ENCODE measurements at places on chromosomes 4 and X. TPM values are rescaled to one million over a fixed set of nuclear protein-coding genes. Genes with fewer than 3 reads are reported as not detected.

FGFBP2 gene
- 1.3 TPM for total RNA-seq

SPANXA1 gene
- not detected for total RNA-seq

PRKX gene
- 35.4 TPM for total RNA-seq

RELL1 gene
- 50.3 TPM for total RNA-seq

MXRA5 gene
- not detected for total RNA-seq

CSN3 gene
- not detected for total RNA-seq

DNA sequence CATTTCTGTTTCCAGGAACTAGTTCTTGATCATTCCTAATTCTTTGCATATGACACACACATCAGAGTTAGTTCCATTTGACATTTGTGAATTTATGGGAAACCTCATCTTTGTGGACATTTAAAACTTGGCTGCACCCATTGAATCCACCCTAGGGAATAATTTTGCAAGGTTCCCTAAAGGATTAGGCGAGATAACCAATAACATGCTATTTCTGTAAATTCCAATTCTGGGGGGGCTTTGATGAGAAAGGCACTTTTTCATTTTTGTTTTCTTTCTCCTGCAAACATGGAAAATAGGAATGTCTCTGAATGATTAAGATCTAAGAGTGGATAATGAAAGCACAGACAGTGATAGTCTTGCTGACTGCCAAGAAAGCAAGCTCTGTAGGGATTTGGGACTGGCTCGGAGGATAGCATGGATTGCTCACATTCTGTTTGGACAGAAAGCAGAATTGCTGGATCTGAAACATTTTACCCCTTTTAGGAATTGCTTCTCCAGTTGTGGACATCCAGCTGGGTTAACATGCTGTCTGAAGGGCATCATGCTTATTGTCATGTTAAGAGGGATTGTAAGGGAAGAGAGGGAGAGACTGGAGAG, 145.1 kb downstream of the NHS start:
- H3K27me3 ChIP-seq = no peaks in the 10 kb centered on the region
- no peaks in the 10 kb centered on the region for H3K4me1 ChIP-seq
- no peak overlapping the region for H3K4me3 ChIP-seq
- no peaks in the 10 kb centered on the region for H3K36me3 ChIP-seq
- no peak overlapping the region for H3K27ac ChIP-seq

DNA sequence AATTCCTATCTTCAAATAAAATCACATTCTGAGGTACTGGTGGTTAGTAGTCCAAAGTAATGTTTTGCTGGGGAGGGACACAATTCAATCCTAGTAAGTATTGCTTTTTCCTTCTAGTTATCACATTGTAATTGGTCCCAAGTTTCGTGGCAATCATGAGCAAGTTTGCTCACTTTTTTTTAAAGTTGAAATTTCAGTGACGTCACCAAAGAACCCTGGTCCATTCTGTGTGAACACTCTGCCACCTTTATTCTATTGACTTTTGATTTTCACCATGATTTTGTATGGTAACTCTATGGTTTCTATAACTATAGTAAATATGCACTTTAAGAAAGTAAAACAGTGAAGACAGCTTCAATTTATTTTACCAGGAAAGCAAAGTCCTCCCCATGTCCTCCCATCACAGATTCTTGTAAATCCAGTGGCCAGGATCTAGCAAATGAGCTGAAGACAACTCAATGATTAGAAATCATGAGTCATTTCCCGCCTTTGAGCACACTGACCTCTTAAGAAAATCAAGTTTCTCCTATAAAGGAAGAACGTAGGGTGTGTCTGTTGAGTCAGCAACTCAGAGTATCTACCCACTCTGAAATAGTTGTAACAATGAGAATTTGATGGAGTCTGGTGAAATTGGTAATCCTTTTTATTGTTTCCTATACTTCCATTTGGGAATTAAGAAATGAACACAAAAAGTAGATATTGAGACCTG, 1306.6 kb upstream of the PABPC4L start:
- H3K36me3 ChIP-seq = no peaks in the 10 kb centered on the region
- H3K27me3 ChIP-seq = no peaks in the 10 kb centered on the region
- DNase-seq = no peak
- no peak overlapping the region for H3K4me3 ChIP-seq

GRCh38 chr4:128768373-128768996, 41.0 kb upstream of the JADE1 start:
- no peak overlapping the region for H3K4me3 ChIP-seq
- no peaks in the 10 kb centered on the region for H3K4me1 ChIP-seq
- no peaks in the 10 kb centered on the region for H3K36me3 ChIP-seq
- DNase-seq = no peak
- H3K27me3 ChIP-seq = no peaks in the 10 kb centered on the region

DNA sequence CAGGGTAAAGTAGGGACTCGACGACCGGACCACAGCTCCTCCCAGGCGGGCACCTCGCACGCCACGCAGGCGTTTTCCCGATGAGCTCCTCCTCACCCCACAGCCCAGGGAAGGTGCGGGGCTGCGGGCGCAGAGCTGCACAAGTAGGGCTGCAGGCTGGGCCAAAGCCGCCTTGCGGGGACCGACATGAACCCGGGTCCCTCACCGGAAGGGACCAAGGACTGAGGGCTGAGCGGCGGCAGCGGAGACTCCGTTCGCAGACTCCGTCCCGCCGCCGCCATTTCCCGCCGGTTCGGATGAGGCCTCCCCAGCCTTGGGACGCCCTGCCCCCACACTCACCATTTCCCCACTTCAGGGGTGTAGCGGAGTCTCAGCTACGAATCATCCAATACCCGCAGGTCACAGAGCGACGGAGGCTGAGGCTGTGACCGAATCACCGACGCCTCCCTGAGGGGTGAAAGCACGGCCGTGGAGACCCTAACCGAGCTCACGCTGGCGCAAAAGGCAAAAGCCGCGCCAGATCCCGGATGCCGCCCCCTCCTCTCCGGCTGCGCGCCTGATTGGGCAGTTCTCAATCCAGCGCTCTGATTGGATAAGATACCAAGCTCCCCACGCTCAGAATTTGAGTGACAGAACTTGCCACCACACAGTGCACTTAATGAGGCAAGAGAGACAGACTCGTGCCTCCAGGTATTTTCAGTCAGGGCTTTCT, at the start of gene ZNF732:
TSS of gene ZNF732 (minus strand) at position 506 of the 712 bp plus-strand sequence. CDS start at position 342, 164 bp downstream.
- peaks cover 8% of the 10 kb centered on the region for H3K4me1 ChIP-seq
- no peak for DNase-seq
- H3K27me3 ChIP-seq = peaks cover 21% of the 10 kb centered on the region
- no peak within 1 kb of the TSS for H3K4me3 ChIP-seq

DNA sequence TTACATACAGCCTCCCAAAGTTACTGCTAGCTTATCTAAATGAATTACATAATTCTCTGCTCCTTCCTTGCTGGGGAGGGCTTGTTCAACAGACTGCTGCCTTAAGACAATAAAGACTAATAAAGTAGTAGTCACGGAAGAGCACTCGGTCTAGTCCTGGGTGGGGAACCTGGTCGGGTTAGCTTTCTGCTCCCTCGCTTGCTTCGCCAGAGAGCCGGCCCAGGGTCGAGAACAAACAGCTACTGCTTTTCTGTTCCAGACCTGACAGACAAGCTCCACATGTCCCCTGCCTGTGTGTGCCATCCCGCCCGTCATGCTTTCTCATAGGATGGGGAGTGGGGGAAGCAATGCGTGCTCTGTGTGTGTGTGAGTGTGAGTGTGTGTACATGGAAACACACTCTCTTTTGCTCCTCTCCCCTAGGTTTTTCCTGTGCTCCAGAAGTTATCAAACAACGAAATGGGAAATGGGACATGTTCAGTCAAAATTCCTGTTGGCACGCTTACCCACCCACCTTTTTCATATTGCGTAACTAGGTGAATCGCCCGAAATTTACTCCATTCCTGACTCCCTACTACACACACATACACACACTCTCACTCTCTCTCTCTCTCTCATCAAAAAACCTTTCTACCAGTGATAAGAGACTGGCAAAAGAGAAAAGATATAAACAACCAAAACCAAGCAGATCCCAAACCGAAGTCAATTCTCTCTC, 1.3 kb downstream of the NPY1R start:
- no peak overlapping the region for H3K27ac ChIP-seq
- peaks cover 21% of the 10 kb centered on the region for H3K27me3 ChIP-seq
- DNase-seq = no peak
- peaks cover 12% of the 10 kb centered on the region for H3K4me1 ChIP-seq

GRCh38 chr4:110268790-110269189, 70.4 kb upstream of the ELOVL6 start:
- DNase-seq = no peak
- no peaks in the 10 kb centered on the region for H3K36me3 ChIP-seq
- no peak overlapping the region for H3K27ac ChIP-seq
- H3K27me3 ChIP-seq = no peaks in the 10 kb centered on the region
- no peak overlapping the region for H3K4me3 ChIP-seq

GRCh38 chr4:137065311-137065710, 467.0 kb downstream of the PCDH18 start:
- no peak overlapping the region for H3K4me3 ChIP-seq
- H3K27me3 ChIP-seq = no peaks in the 10 kb centered on the region
- no peaks in the 10 kb centered on the region for H3K4me1 ChIP-seq
- H3K36me3 ChIP-seq = no peaks in the 10 kb centered on the region

DNA sequence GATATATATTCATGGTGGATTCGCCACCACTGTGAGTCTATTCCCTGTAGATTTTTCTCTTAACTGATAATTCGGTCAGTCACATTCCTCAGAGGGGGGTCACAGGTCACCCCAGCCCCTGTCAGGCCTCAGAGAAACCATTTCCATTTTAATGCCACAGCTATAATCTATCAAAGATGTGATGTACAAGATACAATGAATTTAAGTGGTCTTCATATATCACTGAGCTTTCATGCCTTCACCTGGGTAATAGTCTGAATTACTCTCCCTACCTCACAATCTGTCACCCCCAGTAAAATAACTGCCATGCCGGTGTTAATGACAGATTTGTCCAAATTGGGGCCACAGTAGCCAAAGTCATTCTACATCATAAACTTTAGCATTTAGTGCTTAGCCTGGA, 64.7 kb downstream of the NKX6-1 start:
- no peaks in the 10 kb centered on the region for H3K4me1 ChIP-seq
- H3K27ac ChIP-seq = no peak overlapping the region
- peaks cover 4% of the 10 kb centered on the region for H3K27me3 ChIP-seq
- H3K4me3 ChIP-seq = no peak overlapping the region
- no peaks in the 10 kb centered on the region for H3K36me3 ChIP-seq

DNA sequence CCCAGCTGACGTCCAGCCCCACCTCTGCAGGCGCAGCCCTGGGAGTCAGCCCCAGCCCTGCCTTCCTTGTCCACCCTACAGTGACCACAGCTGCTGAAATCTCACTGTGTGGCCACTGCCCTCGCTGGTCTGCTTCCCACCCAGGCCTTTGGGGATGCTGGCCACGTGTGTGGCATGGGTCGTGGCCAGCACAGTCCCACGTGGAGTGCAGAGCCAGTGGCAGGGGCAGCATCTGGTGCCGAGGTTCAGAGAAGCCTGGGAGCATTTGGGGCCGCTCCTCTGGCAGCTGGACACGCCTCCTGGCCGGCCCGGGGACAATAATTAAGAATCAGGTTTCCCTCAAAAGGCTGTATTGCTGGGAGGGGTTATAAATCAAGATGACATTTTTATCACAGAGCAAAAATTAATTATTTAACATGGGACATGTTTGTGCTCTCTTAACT, 92.1 kb downstream of the HMX1 start:
- H3K4me1 ChIP-seq = no peaks in the 10 kb centered on the region
- no peaks in the 10 kb centered on the region for H3K36me3 ChIP-seq
- H3K27me3 ChIP-seq = no peaks in the 10 kb centered on the region

DNA sequence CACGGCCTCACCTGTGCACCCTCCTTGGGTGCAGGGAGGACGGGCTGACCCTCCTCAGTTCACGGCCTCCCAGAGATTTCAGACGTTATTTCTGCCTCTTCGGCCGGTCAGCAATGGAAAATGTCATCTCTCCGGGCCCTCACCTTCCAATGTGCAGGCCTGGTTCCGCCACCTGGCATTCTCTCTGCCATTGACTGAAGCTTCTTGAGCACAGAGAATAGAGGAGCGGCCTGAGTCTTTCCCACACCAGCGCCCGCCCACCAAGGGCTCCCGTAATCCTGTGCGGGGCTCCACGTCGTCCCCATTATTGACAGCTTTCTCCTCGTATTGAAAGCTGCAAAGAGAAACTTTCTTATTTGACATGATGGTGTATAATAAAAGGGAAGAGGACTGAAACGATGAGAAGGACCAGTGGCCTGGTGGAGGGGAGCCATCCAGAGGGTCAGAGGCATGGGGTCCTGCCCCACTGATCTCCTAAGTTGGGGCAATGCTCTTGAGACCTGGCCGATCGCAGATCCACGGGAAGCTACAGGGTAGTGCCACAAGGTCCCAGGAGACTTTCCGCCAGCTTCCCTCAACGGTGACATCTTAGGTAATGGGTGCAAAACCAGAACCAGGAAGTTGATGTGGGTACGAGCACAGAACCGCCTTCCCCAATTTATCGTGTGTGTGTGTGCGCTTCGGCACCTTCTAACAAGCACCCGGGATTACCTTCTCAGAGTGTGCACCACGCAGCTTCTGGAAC, 20.6 kb downstream of the HTRA3 start:
- H3K4me1 ChIP-seq = no peaks in the 10 kb centered on the region
- H3K27ac ChIP-seq = no peak overlapping the region
- DNase-seq = no peak
- no peaks in the 10 kb centered on the region for H3K27me3 ChIP-seq

GRCh38 chr4:173334891-173335752, 964 bp upstream of the HMGB2 start:
- no peaks in the 10 kb centered on the region for H3K27me3 ChIP-seq
- peaks cover 16% of the 10 kb centered on the region for H3K4me1 ChIP-seq
- H3K27ac ChIP-seq = no peak overlapping the region
- peak overlapping the region; percentile 88 for H3K4me3 ChIP-seq
- DNase-seq = peak; percentile 59

DNA sequence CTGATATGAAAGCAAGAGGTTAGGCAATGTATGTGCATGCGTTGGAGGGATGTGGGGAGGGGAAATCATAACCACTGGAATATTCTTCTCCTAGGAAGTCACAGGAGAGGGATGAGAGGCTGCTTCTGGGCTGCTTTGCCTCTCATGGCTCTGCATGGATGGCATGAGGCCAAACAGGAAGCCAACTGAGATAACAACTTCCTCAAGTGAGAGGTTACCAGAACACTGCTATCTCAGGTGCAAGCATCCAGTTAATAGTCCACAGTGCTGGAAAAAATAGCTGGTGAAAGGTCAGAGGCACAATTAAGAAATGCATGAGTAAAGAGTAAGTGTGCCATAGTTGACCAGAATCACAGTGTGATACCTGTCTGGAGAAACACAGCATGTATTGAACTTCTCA, 113.3 kb downstream of the ELOVL6 start:
- no peak overlapping the region for H3K4me3 ChIP-seq
- no peaks in the 10 kb centered on the region for H3K27me3 ChIP-seq
- peak; percentile 9 for DNase-seq
- H3K36me3 ChIP-seq = no peaks in the 10 kb centered on the region
- peaks cover 13% of the 10 kb centered on the region for H3K4me1 ChIP-seq

DNA sequence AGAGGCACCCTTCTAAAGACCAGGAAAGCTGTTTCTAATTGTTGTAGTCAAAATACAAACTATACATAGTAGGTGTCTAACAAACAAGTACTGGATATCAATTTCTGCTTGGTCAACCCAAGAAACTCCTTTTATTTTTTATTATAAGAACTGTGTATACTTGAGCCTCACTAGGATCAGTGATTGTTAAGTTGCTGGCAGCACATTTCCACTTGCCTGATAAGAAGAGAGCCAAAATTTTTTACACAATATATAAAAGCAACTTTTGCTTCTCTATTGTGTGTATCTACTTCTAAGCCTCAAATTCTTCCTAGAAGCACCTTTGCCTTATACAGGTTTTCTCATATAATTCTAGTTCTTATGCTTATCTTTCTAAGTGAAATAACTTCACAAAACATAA, 703.0 kb upstream of the EPHA5 start:
- H3K36me3 ChIP-seq = no peaks in the 10 kb centered on the region
- no peaks in the 10 kb centered on the region for H3K4me1 ChIP-seq
- no peak for DNase-seq
- no peaks in the 10 kb centered on the region for H3K27me3 ChIP-seq
- no peak overlapping the region for H3K27ac ChIP-seq
